Activated CD4-positive, alpha-beta T cell treated with anti-CD3 and anti-CD28 coated beads, Interleukin-2, amount 50 U/mL, for 16 hours (primary cell): ENCODE measurements at places on chromosomes 11 and 22.
A peak's percentile ranks its signal among the peaks of the same experiment; 100 is the strongest.

GRCh38 chr11:55357560-55358184 is 10.1 kb upstream of the OR4A15 start:
- no peak for DNase-seq

GRCh38 chr11:110766316-110766715 is 54.1 kb upstream of the ARHGAP20 start:
- DNase-seq = no peak

DNA sequence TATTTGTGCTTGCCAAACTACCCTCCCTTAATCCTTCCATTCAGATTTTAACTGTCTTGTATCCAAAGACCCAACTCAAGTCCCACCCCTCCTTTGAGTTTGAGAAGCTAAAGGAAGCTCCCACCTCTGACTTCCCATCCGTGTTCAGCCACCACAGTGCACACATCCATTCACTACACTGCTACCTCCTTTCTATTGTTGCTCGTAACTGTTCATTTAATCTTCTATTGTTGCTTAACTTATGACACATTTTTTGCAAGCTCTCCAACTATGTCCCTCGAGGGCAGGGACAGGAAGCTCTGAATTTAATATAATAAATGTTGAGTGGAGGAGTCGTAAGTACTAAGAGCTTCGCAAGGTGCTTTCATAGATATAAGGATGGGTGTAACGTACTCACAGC is 10.4 kb downstream of the LARGE1 start:
- no peak for DNase-seq

DNA sequence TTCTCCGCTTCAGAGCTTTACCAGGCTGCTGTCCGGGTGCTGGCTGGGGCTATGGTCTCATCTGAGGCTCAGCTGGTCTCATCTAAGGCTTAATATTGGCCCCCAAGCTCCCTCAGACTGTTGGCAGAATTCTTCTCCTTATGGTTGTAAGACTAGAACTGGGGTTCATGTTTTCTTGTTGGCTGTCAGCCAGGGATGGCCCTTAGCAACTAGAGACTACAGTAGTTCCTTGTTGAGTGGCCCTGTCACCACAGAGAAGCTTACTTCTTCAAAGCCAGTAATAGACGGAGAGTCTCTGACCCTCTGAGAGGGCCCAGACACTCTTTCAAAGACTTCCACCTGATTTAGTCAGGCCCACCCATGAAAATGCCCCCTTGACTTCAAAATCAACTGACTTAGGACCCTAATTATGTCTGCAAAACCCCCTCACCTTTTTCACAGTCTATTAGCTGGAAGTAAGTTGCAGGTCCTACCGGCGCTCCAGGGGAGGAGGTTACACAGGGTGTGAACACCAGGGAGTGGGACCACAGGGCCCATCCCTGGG is 24.2 kb upstream of the TREH start:
- no peak for DNase-seq

DNA sequence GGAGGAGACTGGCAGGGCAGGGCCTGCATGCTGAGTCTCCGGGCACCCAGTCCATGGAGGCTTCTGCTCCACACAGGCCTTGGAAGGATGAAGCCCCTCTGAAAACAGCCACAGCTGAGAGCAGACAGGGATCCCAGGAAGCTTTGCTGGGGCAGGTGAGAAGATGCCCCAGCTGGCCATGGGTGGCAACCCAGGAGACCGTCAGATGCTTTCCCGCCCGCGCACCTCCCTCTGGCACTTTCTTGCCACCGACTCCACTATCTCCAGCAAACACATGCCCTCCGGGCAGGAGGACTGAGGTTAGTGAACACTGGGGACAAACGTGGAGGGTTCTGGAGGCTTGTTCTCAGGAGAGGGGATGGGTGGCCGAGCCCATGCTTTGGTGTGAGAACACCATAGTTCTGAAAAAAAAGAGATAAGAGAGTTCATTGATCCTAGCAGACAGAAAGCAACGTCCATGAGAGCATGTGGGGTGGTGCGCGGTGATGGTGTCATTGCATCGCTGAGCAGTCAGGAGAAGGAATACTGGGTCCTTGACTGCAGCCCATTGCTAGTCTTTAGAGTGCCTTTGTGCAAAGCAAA is 2.3 kb downstream of the C1QTNF6 start:
- no peak for DNase-seq

DNA sequence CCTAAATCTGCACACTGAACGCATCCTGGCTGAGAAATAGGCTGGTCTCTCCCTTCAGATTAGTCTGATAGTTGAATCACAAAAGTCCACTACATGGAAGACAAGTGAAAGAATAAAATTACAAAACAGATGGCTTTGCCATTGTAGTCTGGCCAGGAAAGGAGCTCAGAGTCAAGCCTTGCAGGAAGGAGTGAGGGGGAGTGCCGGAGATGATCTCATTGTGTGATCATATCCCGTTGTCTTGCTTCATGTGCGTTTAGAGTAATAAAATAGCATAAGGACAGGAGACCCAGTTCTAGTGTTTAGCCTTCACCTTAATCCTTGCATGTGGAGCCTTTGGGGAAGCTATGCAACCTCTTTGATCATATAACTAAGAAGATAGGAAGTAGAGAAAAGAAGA is 666.7 kb upstream of the RAG2 start:
- DNase-seq = no peak

GRCh38 chr11:61771985-61772455 is 19.6 kb downstream of the MYRF start:
- DNase-seq = no peak

DNA sequence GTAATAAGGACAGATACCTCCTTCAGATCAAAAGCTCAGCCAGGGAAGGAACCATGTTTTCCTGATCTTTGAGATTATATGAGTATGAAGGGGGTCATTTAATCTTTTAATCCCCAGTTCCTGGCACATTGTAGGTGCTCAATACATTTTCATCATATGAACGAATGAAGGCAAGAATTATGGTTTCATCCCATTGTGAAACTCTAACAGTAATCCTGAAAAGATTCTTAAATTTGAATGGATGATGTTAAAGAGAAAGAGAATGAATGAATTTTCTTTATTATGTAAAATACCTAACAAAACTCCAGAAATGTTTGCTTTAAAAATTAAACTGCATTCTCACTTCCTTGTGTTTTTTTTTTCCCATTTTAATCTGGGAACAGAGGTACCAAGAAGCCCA is 162.2 kb upstream of the MTMR2 start:
- no peak for DNase-seq

GRCh38 chr11:130553306-130553705 is 104.9 kb downstream of the ADAMTS15 start:
- DNase-seq = no peak

DNA sequence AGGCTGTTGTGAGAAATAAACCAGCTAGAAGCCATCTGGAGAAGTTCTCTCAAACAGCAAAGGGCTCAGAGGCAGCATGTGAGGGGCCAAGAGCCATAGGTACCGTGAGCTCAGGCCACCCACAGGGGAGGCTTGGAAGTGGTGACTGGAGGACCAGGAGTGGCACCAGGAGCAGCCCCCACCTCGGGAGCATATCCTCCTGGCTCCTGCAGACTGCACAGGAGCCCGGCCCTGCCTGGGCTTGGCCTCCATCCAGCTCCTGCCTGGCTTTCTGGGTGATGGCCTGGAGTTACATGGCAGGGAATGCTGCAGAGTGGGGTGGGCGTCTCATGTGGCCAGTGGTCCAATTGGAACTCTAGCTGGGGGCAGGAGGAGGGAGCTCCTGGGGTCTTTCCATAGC is 4.2 kb upstream of the MPPED1 start:
- DNase-seq = no peak

DNA sequence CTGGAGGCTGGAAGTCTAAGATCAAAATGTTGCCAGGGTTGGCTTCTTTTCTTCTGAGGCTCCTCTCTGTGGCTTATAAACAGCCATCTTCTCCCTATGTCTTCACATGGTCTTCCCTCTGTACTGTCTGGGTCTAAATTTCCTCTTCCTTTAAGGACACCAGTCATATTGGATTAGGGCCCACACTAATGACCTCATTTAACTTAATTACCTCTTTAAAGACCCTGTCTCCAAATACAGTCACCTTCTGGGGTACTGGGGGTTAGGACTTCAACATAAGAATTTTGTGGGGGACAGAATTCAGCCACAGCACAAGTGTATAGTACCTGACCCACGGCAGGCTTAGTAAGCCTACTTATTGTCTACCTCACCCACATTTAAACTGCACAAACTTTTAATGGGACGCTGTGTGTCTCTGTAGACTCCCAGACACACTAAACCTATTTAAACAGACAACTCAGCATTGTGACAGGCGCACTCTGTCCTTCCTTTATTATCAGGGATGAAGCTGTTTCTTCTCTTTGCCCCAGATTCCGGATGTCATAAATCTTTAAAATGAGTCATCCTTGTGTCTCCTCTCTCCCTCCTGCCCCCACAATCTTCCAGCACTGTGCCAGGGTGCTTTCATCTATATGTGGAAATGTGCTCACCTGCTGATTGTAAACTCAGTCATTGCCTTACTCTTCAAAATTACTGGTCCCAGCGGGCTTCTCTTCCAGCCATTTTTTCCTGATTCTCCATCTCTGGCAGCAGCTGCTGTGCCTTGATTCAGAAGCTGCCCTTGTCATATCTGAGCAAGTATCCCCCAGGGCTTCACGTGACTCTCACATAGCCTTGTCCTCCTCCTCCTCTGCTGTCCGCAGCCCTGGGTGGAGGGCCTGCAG is 5.4 kb upstream of the MAPK8IP1 start:
- no peak for DNase-seq

GRCh38 chr11:47506795-47507562 is 46.0 kb downstream of the CELF1 start:
- DNase-seq = no peak

DNA sequence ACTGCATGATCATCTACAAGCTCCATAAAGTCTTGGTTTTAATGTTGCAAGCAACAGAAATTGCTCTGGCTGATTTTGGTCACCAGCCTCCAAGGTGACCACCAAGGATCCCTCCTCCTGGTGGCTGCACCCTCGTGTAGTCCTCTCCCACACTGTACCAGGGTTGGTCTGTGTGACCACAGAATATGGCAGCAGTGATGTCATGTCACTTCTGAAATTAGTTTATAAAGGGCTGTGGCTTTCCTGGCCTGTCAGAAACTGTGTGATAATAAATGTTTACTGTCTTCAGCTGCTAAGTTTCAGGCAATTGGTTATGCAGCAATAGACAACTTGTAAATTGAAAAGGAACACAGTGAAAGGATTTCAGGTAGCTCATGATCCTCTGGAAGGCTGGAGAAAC is 5.3 kb upstream of the PRDM11 start:
- DNase-seq = peak; percentile 12

GRCh38 chr11:67596753-67597300 is 9.9 kb upstream of the NDUFV1 start:
- no peak for DNase-seq

GRCh38 chr11:111693224-111693937 is 72.8 kb downstream of the PPP2R1B start:
- DNase-seq = no peak

DNA sequence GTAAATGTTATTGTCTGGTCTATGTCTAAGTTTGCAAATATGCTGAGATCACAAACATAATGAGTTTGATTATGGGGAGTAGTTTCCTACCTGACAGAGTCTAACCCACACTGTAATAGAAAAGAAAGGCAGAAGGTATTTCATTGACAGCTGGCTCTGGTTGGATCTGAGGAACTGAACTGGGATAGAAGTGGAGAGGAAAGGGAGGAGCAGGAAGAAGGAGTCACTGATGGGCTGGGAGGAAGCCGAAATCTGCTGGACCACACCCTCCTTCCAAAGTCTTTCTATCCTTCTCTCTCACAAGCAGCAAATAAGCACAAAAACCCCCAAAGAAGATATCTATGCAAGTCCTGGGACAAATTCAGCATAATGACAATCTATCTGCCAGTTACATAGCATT is 11.7 kb downstream of the BLID start:
- DNase-seq = no peak

DNA sequence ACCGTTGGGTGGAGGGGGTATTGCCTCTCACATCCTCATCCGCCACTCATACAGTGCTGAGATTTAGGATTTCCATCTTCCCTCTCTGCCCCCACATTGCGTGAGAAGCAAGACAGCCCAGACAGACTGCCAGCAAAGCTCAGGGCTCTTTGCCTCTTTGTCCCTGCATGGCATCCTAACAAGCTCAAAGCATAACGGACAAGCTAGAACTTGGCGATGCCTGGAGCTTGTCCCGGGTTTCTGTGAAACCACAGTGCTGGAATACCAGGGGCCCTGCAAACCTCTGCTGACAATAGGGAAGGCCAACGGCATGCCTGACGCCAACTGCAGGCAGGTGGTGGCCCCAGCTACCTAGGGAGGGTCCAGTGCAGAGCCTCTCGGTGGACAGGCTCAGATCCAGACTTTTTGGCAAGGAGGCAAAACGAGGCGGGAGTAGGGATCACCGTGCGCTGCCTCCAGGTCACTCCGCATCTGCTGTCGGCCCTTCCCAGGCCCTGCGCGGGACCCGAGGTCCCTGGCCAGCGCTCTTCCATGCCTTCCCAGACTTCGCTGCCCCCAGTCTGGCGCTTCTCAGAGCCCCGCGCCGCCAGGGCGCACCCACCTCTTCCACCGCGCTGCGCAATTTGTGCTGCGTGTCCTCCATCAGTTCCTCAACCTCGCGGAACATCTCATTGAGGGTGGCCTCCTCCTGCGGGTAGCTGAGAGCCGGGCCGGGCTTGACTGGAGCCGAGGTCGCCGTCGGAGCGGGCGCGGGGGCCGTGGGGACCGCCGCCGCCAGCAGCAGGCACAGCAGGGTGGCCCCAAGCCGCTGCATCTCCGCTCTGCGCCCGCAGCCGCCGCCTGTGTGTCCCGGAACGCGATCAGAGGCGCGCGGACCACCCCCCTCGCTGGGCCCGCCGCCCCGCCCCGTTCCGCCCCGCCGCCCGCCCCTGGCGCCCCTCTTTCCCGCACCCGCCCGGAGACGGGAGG is at the start of gene DKK3:
DKK3 (minus strand) TSS at position 858 of the 969 bp plus-strand sequence; CDS start at position 814, 44 bp downstream.
- DNase-seq = no peak

DNA sequence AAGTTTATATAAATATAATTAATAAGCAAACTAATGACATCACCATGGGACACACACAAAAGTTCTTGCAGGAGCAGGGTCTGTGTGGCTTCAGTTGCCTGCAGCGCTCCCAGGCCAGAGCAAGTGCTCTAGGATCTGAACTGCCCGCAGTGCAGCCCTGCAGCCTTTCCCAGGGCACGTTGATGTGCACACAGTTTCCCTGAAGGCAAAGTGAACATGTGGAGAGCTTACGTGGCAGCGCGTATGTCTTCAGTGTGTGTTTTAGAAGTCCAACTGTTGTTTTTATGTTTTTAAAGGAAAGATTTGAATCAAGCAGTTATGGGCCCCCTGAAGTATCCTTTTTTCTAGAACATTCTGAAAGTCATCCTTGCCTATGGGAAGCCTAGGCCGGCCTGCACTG is 1.2 kb upstream of the TIGD3 start:
- DNase-seq = no peak

DNA sequence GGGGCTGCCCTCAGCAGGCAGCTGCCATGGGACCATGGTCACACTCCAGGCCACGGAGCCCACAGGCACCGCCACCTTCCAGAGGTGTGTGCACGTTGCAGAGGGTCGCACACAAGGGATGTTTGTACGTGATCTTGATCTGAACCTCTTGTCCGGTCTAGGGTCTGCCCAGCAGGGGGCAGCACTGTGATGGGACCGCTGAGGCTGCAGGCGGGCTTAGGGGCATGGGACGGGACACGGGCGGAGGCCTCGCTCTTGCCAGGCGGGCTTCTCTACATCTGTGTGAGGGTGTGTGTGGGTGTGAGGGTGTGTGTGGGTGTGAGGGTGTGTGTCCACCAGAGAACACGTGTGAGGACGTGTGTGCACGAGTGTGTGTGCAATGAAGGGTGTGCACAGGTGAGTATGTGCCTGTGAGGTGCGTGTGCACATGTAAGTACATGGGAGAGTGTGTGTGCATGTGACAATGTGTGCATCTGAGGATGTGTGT is 52.4 kb downstream of the CACNA1I start:
- peak; percentile 45 for DNase-seq
